ENCODE measurements at places on chromosomes 5 and 9.

GRCh38 chr9:76219560-76220151 is 174.6 kb downstream of the RFK start:
- no peak for DNase-seq

GRCh38 chr5:16554110-16554509 is 62.7 kb downstream of the RETREG1 start:
- no peak for DNase-seq

GRCh38 chr9:34490760-34491159 is 32.0 kb downstream of the ENHO start:
- no peak for DNase-seq

- no peak for DNase-seq
Measured at GRCh38 chr9:80500300-80500699, 928.5 kb downstream of the TLE4 start.

DNA sequence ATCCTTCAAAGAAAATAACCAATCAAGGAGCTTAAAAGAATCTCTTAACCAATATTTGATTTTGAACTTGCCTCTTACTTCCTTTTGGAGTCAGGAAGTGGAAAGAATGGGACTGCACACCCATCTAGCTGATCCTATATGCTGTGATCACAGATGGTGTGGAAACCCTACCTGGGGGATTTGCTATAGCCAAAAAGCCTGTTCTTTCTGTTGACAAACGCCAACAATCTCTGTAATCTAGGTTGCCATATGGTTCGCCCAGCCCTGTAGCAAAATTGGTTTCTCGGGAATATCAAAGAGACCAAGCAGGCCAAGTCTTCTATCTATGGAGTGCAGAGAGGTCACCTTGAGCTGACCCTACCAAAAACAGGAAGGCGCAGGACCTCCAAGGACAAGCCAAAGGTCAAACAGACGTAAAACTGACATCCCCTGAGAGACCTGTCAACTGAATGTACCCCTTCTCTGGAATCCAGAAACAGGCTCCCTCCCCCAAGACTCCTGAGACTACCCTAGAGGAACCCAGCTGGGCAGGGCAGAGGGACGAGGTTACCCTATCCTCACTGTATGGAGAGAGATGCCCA is 19.4 kb downstream of the NRG2 start:
- DNase-seq: no peak

- no peak for DNase-seq
Measured at GRCh38 chr5:126693806-126694205, 83.1 kb upstream of the LMNB1 start.

GRCh38 chr5:36629729-36630128 is 23.3 kb downstream of the SLC1A3 start:
- DNase-seq: no peak

- no peak for DNase-seq
Measured at GRCh38 chr9:69018737-69019136, 4.8 kb upstream of the PRKACG start.

GRCh38 chr5:32600054-32600622 is 14.8 kb downstream of the SUB1 start:
- peak; percentile 89 for DNase-seq

DNA sequence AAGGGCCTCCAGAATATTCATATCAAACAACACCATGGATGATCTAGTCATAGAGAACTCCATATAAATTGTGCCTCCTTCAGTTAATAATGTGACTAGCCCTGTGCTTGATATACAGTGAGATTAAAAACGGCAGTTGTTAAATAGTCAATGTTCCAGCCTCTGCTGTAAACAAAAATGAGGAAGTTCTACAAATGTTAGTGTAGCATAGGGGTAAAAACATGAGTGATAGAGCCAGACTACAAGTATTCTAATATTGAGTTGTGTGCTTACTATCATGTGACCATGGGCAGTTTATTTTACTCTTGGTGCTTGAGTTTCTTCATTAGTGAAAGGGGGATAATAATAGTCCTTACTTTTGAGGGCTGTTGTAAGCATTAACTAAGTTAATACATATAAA is 43.3 kb upstream of the SLCO6A1 start:
- DNase-seq: no peak

DNA sequence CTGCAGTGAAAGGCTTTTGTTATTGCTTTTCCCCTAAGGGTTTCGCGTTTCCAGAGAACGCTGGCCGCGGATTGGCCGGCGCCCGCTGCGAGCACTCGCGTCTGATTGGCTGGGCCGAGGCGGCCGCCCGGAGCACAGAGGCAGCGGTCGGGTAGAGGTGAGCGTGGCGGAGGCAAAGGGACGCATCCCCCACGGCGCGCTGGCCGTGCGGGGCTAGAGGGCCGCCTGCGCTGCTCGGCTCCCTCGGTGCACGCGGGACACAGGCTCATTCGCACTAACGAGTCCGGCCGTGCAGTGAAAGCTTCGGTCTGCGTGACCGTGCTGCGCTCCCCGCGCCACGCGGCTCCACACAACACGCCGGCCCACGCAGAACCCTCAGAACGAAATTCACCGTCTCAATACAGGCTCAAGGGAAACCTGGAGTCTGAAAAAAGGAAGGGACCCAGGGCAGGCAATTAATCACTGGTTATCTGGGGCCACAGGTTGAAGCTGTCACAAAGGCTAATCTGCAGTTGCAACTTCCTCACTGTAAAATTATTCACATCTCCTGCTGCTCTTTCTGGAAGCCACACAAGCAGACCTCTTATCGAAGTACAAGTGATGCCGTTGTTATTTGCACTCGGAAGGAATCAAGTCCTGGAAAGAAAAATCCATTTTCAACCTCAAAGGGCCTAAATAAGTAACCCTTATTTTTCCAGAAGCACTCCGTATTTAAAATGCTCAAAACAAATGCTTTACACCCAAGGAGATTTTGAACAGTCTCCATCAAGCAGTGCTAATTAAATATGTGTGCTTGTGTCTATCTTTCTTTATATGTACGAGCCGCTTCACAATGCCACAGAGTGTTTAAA is 94.6 kb downstream of the ZNF608 start:
- DNase-seq: peak; percentile 86

GRCh38 chr5:172868924-172869591 is 35.0 kb downstream of the ERGIC1 start:
- peak; percentile 86 for DNase-seq

- no peak for DNase-seq
Measured at GRCh38 chr9:21996858-21997257, 2.3 kb downstream of the CDKN2B-AS1 start.

GRCh38 chr5:21623831-21624230 is 1229.3 kb downstream of the CDH12 start:
- DNase-seq: no peak

- DNase-seq: no peak
Measured at GRCh38 chr9:7259544-7260241, 501.9 kb downstream of the KDM4C start.

GRCh38 chr9:83457005-83457404 is 81.2 kb downstream of the FRMD3 start:
- no peak for DNase-seq

DNA sequence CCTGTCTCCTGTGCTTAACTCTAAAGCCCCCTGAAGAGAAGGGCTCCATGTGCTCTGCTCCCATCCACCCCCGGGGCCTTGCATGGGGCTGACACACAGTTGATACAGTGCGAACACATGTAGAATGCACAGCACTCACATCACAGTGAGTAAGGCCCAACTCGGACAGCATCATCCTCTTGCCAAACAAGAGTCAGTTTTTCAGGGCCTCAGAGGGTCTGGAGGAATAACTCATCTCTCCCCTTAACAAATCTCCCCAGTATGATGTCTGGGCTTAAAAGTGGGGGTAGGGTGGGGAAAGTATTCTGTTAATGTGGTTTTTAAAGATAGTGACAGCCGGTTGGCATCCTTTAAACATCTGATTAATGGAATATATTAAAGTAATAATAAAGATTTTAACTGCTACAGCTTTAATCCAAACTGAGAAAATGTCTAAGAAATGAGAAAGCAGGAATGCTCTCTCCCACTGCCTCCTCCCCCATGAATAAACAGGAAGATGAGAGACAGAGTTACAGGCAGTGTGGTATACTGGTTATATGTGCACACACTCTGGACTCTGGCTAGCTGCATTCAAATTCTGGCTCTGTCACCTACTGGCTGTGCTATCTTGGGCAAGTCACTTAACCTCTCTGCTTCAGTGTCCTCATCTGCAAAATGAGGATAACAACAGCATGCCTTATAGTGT is 22.5 kb downstream of the APBA1 start:
- peak; percentile 64 for DNase-seq

- no peak for DNase-seq
Measured at GRCh38 chr9:123745451-123745850, 184.5 kb downstream of the DENND1A start.

- DNase-seq: no peak
Measured at GRCh38 chr9:93930070-93930469, 25.1 kb downstream of the BARX1 start.

GRCh38 chr5:139460455-139460854 is 2.1 kb downstream of the ECSCR start:
- no peak for DNase-seq

- no peak for DNase-seq
Measured at GRCh38 chr9:138057726-138058125, 180.1 kb downstream of the CACNA1B start.

GRCh38 chr5:36790847-36791246 is 85.7 kb upstream of the NIPBL start:
- DNase-seq: peak; percentile 3

DNA sequence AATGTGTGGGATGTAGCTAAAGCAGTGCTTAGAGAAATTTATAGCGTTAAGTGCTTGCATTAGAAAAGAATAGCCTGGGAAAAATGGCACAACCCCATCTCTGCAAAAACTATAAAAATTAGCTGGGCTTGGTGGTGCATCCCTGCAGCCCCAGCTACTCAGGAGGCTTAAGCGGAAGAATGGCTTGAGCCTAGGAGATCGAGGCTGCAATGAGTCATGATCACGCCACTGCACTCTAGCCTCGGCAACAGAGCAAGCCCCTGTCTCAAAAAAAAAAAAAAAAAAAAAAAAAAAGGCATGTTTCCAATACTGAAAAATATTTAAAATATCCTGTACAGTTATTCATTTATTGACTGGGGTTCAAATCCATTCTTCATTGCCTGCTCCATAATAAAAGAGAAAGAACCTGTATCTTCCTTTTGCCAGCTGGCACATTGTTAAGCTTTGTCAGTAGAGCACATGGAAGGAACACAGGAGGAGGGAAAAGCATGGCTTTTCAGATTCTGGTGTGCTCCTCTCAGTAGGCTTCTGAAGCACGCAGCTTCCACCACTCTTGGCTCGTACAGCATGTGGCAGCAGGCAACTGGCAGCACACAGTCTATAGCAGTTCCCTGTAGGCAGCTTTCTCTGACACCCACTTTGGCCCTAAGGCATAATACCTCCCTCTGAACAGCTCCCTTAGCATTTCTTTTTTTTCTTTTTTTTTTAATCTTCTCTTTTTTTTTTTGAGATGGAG is 73.5 kb downstream of the TRIM36 start:
- no peak for DNase-seq

GRCh38 chr9:106783121-106783520 is 79.8 kb upstream of the ZNF462 start:
- no peak for DNase-seq

DNA sequence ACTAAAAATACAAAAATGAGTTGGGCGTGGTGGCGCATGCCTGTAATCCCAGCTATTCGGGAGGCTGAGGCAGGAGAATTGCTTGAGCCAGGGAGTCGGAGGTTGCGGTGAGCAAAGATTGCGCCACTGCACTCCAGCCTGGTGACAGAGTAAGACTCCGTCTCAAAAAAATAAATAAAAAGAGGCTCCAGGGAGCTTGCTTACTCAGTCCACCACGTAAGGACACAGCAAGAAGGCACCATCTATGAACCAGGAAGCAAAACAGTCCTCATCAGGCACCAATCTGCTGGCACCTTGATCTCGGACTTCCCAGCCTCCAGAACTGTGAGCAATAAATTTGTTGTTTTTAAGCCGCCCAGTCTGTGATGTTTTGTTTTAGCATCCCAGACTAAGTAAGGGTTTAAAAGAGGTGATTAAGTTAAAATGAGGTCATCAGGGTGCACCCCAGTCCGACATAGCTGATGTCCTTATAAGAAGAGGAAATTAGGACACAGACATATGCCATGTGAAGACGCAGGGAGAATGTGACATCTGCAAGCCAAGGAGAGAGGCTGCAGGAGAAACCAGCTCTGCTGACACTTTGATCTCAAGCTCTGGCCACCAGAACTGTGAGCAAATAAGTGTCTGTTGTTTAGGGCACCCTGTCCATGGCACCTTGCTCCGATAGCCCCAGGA is 45.9 kb downstream of the C9orf50 start:
- DNase-seq: peak; percentile 62

DNA sequence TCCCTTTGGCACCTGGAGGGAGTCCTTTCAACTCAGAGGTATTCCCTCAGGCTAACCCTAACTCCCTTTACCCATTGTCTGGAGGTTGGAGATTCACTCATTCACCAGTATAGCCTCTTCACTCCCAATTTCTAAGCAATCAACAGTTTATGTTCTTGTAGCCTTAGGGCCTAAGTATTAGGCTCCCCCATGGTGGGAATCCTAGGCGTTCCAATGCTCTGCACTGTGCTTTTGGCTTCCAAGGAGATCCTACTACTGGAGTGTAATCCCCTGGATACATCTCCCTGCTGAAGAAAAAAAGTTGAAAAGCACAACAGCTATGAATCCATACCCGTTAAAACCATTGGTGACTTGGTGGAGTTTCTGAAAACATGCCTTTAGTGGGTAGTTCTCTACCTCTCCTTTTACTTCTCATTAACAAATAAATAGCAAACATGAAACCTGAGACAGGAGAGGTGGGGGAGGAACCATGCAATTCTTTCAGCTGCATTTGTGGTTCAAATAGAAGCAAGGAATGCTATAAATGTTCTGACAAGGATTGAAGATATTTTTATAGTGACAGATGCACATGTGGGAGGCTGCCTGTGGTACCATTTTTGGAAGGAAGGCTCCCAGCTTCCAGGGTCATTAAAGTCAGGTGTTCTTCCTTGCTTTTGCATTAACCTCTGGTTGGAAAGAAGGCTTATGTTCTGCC is 397.1 kb downstream of the DMAC1 start:
- no peak for DNase-seq

- peak; percentile 4 for DNase-seq
Measured at GRCh38 chr5:92998456-92998855, 582.6 kb downstream of the NR2F1-AS1 start.

GRCh38 chr9:80937645-80938044 is 751.7 kb downstream of the TLE1 start:
- peak; percentile 36 for DNase-seq

- DNase-seq: no peak
Measured at GRCh38 chr5:10329446-10329819, 21.7 kb upstream of the CMBL start.
